ENCODE measurements at places on chromosomes 11 and 22.

- DNase-seq: no peak
These were observed 7.3 kb downstream of the INS start for GRCh38 chr11:2153581-2154194.

GRCh38 chr22:50000587-50001387 is 11.8 kb downstream of the IL17REL start:
- no peak for DNase-seq

DNA sequence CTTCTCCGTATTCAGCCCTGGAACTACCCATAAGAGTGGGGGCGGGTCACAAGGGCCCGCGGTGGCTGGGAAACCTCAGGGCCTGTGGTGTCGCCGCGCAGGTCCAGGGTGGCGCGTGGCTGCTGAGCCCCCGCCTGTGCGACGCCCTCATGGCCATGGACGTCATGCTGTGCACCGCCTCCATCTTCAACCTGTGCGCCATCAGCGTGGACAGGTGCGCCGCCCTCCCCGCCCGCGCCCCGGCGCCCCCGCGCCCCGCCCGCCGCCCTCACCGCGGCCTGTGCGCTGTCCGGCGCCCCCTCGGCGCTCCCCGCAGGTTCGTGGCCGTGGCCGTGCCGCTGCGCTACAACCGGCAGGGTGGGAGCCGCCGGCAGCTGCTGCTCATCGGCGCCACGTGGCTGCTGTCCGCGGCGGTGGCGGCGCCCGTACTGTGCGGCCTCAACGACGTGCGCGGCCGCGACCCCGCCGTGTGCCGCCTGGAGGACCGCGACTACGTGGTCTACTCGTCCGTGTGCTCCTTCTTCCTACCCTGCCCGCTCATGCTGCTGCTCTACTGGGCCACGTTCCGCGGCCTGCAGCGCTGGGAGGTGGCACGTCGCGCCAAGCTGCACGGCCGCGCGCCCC is 2.4 kb downstream of the DRD4 start:
- no peak for DNase-seq

GRCh38 chr22:31800065-31800464 is 46.2 kb downstream of the DEPDC5 start:
- no peak for DNase-seq

DNA sequence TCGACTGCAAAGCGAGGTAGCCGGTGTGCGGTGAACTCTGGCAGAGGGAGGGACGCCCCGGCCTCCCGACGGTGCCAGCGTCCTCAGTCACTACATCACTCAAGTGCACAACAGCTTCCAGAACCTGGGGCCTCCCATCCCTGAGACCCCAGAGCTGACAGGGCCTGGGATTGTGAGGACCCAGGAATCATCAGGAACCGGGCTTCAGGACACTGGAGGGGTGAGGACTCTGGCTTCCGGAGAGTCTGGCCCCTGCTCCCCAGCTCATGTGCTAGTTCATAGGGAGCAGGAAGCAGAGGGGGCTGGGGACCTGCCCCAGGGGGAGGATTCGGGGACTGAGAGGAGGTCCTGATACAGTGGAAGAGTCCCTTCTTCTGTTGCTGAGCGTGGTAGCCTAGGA is 4.6 kb downstream of the ART5 start:
- no peak for DNase-seq

GRCh38 chr11:44578279-44578678 is 12.8 kb downstream of the CD82 start:
- no peak for DNase-seq

GRCh38 chr11:27076121-27076589 is 35.5 kb downstream of the BBOX1 start:
- DNase-seq: no peak

DNA sequence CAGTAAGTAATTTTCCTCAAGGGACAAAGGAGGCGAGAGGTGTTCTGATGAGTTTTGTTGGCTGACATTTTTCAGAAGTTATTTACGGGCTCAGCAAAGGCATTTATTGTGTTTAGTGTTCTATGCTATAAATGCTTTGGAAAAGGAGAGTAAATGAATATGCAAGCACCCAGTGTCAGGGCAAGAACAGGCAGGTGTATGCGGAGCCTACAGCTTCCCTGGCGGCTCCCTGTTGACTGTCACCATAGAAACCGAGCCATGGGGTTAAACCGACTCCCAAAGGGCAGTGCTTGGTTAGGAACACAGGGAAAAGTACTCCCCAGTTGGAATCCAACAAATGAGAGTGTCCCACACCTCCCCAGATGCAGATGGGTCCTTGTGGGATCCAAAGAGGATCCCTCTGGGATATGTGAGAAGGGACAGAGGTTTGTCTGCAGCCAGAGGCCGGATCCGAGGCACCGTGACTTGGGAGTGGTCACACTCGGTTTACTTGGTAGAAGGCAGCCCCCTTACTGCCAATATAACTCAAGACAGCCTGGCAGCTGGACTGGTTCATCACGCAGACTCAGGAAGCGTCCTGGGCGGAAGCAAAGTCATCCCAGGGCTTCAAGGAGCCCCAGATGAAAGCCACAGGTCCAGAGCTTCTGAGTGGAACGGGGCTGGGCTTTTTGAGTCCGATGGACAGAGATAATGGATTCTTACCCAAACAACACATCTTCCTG is 329.7 kb downstream of the CTTN start:
- DNase-seq: no peak

DNA sequence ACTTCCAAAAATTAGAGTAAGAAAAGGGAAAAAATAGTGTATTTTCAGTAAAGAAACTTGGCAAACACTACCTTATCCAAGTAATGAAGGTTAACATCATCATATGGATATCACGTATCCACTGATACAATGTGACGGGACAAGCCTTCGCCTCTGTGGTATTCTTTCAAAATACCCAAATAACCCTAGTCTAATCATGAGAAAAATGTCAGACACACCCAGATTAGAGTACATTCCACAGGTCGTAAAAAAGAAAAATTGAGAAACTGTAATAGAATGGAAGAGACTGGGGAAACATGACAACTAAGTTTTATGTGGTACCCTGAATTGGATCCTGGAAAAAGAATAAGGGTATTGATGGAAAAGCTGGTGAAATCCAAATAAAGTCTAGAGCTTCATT is 48.9 kb downstream of the NARS2 start:
- no peak for DNase-seq

GRCh38 chr11:116396331-116396730 is 376.5 kb downstream of the BUD13 start:
- no peak for DNase-seq

DNA sequence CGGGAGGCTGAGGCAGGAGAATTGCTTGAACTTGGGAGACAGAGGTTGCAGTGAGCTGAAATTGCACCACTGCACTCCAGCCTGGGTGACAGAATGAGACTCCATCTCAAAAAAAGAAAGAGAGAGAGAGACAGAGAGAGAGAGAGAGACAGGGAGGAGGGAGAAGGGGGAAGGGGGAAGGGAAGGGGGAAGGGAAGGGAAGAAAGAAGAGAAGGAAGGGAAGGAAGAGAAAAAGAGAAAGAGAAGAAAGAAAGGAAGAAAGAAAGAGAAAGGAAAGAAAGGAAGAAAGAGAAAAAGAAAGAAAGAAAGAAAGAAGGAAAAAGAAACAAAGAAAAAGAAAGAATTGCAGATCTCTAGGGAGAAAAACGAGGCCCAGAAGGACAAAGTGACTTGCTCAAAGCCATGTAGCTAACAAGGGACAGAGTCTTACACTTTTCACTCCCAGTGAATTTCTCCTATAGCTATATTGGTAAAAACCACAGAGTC is 73.8 kb upstream of the BIRC3 start:
- no peak for DNase-seq

DNA sequence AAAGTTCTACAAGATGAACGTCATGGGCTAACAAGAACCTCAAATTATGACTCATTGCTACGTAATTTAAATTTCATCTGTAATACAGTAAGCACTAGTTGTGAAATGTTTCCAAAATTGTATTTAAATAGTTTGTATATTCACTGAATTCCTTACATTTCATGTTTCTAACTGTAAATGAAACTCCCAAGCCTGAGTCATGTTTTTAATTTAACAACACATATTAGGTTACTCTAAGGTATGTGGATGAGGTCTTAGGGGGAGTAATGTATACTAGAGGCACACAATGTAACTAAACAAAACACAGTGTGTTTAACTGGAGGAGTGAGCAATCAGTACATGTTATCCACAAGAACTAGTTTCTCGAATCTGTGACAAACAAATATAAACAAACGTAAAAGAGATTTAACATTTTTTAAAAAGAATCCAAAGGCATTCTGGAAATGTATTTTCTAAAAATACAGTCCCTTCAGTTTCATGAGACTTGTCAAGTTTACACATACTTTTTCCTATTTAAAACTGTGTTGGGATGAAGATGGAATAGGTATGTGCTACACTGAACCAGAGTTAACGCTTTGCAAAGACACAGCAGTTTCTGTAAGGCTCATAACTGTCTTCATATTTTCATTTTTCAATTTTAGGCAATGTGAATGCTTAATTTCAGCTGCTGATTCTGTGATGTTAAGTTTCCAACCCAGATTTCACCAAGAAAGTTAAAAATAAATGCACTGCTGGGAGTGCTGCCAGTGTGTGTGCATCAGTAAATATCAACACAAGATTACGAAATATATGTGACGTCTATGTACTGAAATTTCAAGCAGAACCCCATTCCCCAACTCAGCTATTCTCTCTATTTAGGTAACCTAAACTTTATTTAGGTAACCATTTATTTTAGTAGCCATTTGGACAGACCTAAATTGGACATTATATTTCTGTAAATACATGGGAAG is 52.6 kb downstream of the PITPNB start:
- DNase-seq: no peak

GRCh38 chr22:36619797-36620399 is 83.7 kb downstream of the CACNG2 start:
- DNase-seq: no peak

GRCh38 chr22:35202376-35202775 is 54.9 kb upstream of the HMGXB4 start:
- DNase-seq: no peak
